ENCODE measurements at places on chromosomes 6 and 20. TPM values are rescaled to one million over a fixed set of nuclear protein-coding genes. Genes with fewer than 3 reads are reported as not detected.

SEL1L2 gene
- not detected for total RNA-seq

OR2J1 gene
- total RNA-seq = not detected

ARMH2 gene
- total RNA-seq = 2.6 TPM

CCN5 gene
- total RNA-seq = not detected

Data from activated naive CD4-positive, alpha-beta T cell treated with anti-CD3 and anti-CD28 coated beads, Interleukin-2, amount 10 ng/mL, durations not matched to agents 5 hours and 36 hours (primary cell).